ENCODE measurements at places on chromosomes 4 and X.

- no peak for DNase-seq
Observed at GRCh38 chr4:107876099-107876498, 51.4 kb downstream of the SGMS2 start.

- DNase-seq: no peak
Observed at GRCh38 chr4:108168160-108168670, 517 bp downstream of the LEF1 start.

GRCh38 chrX:42751573-42751972 lies 26.4 kb downstream of the PPP1R2C start:
- DNase-seq: no peak

GRCh38 chr4:112213856-112214255 lies 17.7 kb upstream of the AP1AR start:
- DNase-seq: no peak

GRCh38 chr4:42487230-42487629 lies 89.9 kb downstream of the SHISA3 start:
- DNase-seq: no peak

DNA sequence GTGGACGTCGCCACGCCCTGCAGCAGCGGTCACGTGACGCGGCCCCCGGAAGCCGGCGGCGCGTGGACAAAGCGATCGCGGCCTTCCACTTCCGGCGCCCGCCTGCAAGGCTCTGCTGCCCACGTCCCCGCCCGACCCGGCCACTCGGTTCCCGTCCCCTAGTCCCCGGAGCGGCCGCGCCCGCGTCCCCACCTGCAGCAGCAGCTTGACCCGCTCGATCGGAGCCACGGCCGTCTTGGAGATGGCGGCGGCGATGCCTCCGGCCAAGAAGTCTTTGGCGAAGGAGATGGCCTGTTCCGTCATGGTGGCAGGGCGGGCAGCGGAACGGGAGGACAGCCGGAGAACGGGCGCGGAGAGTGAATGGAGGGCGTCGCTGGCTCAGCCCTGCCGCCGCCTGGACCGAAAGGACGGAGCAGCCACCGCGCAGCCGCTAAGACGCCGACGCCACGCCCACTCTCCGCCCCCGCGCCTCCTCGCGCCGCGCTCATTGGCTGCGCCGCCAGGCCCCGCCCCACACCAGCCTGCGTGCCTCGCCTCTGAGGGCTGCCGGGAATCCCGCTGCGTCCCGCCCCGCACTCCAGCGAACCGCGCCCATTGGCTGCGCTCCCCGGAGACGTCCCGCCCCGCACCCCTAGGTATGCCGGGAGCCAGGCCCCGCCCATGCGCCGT lies at the start of gene SLC25A6:
Gene SLC25A6 (minus strand): TSS at position 407 of the 669 bp plus-strand sequence. CDS start 104 bp downstream, at position 303.
- DNase-seq: no peak

GRCh38 chr4:3346146-3346545 lies 53.3 kb downstream of the RGS12 start:
- DNase-seq: no peak

DNA sequence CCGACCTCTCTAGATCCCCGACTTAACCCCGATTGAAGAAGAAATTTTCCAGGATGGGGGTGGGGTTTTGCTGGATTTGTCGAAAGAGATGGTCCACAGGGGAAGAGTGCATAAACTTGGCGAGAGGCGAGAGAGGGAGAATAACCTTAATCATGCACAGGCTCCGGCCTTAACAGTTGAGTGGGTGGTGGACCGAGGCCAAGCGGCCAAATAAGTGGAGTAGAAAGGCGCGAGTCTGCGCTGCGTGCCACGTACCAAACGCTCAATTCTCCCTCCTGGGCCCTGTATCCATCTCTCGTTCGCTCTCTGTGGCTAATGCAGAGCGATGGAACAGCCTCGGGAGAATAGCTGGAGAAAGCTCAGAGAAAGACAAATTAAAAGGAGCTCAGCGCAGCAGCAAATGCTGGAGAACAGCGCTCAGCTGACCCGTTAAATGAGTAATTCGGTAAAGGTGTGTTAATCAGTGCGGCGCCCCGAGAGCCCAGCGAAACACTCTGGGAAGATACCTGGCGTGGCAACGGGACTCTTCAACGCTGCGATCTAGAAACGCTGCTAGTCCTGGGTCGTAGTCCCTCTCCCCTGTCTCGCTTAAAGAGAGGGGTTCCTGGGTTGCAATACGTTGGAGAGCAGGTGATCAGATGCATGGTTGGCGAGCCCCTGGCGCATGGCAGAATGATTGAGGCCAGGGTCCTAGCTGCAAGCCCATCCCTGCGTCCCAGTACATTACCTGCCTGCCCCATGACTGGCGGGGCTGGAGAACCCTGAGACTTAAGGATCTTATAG lies 887 bp upstream of the IL1RAPL2 start:
- no peak for DNase-seq

GRCh38 chrX:2664502-2664901 lies 26.6 kb upstream of the CD99 start:
- DNase-seq: no peak

GRCh38 chr4:162349395-162349794 lies 185.6 kb upstream of the FSTL5 start:
- DNase-seq: no peak

GRCh38 chrX:111831343-111831742 lies 44.6 kb upstream of the TRPC5OS start:
- DNase-seq: no peak

- no peak for DNase-seq
Observed at GRCh38 chrX:19792412-19792811, 95.0 kb downstream of the SH3KBP1 start.

DNA sequence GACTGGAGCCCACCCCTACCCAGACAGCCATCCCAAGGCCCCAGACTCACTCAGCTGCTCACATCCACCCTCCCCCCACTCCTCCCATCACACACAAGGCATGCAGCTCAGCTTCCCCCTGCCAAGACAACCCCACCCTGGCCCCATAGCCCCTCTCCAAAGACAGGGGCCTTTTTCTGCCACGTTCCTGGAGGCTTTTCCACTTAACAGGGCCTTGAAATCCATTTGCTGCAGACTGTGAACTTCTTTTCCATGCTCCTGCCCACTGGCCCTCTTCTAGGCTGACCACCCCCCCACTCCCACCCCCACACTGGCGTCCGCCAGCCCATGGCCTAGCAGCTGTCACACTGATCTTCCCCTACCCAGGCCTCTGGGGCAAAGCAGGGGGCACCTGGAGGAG lies 76.0 kb downstream of the PJA1 start:
- DNase-seq: no peak

GRCh38 chr4:108519911-108520601 lies 100.3 kb upstream of the RPL34 start:
- no peak for DNase-seq

- DNase-seq: no peak
Observed at GRCh38 chr4:98046665-98047064, 96.6 kb downstream of the STPG2 start.

DNA sequence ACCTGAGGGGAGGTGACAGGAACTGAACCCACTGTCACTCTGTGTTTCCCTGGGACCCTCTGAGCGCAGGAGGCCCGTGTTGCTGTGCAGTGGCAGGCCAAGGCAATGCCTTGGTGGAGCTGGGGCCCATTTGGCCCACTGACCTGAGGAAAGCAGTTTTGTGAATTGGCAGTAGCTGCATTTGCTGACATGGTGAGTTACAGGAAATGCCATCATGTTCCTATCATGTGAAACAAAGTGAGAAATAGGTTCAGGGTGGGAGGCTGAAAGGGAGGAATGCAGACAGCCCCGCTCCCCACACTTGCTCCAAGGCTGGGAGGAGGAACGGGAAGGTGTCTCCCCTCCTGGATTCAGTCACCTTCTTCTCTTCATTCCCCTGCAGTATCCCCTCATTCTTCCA lies 146.1 kb downstream of the PTTG2 start:
- DNase-seq: no peak

GRCh38 chrX:124333862-124334261 lies 1.4 kb downstream of the TEX13D start:
- no peak for DNase-seq

GRCh38 chr4:27214010-27214409 lies 353.4 kb downstream of the STIM2 start:
- no peak for DNase-seq

GRCh38 chrX:51837921-51838320 lies 55.5 kb upstream of the MAGED1 start:
- no peak for DNase-seq

DNA sequence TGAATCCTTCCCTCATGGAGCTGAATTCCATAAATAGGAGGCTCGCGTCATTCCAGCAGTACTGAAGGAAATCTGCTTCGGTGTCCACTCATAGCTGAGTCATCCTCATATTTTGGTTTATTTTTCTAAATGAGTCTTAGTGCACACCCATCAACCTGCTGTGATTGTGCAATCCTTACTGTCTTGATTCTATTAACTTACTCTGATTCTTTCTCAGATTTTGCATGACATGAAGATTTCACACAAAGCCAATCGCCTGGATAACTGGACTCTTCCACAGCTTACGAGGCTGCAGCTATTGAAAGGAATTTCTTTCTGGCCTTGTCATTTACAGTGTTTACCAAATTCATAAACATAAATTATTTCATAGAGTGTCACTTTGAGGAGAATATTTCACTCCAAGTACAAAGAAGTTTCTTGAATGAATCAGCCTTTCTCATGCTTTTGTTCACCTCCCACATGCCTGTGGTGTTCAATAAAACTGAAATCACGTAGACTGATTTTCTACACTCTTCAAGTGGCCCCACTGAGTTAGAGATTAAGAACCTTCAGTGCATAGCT lies 207.6 kb upstream of the SLITRK2 start:
- DNase-seq: no peak

GRCh38 chr4:55561889-55562288 lies 15.2 kb upstream of the CLOCK start:
- DNase-seq: no peak

- DNase-seq: no peak
Observed at GRCh38 chr4:30722359-30723200, 2.4 kb downstream of the PCDH7 start.

- DNase-seq: no peak
Observed at GRCh38 chr4:153274967-153275366, 69.5 kb upstream of the MND1 start.

DNA sequence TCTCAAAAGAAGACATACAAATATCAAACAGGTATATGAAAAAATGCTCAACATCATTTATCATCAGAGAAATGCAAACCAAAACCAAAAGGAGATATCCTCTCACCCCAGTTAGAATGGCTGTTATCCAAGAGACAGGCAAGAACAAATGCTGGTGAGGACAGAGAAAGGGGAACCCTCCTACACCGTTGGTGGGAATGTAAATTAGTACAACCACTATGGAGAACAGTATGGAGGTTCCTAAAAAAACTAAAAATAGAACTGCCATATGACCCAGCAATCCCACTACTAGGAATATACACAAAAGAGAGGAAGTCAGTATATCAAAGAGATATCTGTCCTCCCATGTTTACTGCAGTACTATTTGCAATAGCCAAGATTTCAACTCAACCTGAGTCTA lies 83.5 kb downstream of the CDS1 start:
- DNase-seq: no peak

GRCh38 chr4:171639540-171639939 lies 173.7 kb upstream of the GALNTL6 start:
- DNase-seq: no peak

GRCh38 chr4:7622371-7622770 lies 187.6 kb upstream of the PSAPL1 start:
- DNase-seq: no peak

DNA sequence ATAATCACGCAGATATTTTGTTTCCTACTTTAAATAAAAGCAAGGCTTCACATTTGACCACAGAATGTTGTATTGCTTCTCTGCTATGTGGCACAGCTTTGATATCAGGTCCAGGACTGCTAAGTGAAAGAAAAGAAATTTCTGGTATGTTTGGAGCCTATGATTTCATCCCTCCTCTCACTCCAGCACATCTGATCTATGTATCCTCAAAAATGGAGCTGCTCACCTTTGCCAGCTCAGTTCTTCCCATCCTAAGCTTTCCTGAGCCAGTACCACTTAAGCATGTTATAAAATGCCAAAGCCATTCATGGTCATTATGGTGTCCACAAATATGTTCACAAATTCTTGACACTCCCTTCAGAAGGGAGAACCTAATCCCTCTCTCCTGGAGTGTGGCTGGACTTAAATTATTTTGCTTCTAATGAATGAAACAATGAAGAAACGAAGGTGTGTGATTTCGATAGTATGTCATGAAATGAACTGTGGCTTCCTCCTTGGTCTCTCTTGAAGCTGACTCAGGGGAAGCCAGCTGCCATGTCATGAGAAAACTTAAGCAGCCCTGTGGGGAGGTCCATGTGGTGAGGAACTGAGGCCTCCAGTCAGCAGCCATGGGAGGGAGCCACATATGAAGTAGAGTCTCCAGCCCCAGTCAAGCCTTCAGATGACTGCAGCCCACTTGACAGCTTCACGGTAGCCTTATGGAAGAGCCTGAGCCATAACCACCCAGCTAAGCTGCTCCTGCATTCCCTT lies 207.7 kb downstream of the MGST2 start:
- peak; percentile 39 for DNase-seq

DNA sequence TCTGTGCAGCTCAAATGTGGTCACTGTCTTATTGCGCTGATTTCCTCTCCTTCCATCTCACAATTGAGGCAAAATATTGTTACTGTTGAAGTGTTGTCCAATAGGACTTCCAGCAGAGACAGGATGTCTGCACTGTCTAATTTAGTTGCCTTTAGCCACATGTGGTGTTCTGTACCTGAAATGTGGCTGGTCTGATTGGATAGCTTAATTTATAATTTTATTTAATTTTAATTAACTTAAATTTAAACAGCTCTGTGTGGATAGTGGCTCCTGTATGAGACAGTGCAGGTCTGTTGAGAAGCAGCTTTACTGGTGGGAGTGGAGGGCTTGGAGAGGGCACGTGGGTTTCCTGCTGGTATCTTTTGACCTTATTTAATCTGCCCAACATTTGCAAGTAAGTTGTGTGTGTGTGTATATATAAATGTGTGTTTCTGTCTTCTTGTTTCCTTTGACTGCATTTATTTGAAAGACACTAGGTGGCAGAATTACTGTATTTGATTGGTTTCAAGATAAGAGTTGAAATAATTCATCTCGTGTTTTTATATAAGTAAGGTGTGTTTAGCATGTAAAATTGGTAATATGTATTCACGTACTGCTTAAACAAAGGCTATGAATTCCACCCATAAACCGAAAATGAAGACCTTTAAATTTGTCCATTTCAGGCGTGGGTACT lies 55.3 kb upstream of the MSANTD1 start:
- no peak for DNase-seq

Data from NK-92 treated with Interleukin-12 subunit alpha and Interleukin-12 subunit beta, amount 100 ng/mL, for 24 hours (cell line).